ENCODE measurements at places on chromosomes 5 and 9.

- no peak for DNase-seq
These were observed 522.7 kb downstream of the NR2F1-AS1 start for GRCh38 chr5:93058309-93058708.

DNA sequence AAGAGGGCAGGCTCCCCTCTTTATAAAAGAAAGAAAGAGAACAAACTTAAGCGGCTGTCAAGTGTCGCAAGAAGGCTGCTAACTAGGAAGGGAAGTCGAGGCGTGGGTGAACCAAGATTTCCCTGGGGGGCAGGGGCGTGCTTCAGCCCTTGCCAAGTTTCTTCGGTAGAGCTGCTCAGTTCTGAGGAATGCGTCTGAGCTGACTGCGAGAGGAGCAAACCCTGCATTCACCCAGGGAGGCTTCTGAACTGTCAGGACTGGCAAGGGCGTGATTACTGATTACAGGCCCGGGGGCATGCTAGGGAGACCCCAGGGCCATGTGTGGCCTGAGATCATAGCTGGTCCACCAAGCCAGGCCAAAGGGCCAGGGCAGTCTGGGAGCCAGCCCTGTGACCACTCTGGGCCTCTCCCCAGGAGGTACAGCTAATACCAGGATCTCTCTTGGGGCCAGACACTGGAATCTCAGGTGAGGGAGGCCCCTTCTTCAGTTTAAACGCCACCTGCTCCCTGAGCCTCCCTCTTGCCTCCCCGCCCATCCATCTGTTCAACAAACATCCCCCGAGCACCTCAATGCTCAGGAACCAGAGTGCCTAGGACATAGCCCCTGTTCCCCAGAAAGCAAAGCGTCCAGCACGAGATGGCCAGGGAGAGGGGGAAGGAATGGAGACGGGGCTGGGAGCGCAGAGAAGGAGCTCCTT lies 30.9 kb downstream of the SARDH start:
- no peak for DNase-seq

GRCh38 chr5:61251874-61252642 lies 80.0 kb upstream of the ZSWIM6 start:
- no peak for DNase-seq

GRCh38 chr5:89545626-89546025 lies 662.6 kb upstream of the MEF2C start:
- no peak for DNase-seq

DNA sequence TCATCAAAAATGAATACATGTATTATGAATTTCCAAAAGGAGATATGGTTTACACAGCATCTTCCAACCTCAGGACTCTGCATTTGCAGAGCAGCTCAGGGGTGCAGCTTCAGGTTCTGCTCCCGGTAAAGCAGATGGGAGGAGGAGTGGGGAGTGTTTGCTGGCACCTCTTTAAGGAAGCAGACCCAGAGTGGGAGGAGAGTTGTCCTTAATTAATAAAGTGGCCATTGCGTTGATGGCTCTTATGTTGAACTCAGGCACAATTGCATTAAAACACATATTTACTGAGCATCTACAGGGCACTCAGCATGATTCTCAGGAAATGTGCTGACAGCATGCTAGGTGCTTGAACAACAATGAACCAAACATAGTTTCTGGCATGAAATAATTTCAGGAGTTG lies 121.0 kb downstream of the PDZD2 start:
- no peak for DNase-seq

- no peak for DNase-seq
These were observed 21.7 kb downstream of the TTC33 start for GRCh38 chr5:40733879-40734563.

DNA sequence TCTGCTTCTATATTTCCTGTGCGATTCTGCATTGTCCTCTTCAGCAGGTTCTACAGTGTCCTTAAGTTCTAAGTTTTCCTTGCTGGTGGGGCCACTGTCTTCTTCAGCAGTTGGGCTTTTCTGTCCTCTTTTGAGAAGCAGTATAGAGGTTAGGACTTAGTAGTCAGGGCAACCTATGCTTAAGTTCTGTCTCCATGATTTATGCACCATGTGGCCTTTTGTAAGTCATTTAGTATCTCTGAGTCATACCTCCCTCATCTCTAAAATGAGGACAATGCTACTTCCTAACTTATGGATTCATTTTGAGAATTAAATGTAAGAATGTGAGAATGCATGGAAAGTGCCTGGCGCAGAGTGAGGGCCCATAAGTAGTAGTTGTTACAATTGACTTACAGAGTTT lies 46.8 kb downstream of the GRIN3A start:
- DNase-seq: no peak

DNA sequence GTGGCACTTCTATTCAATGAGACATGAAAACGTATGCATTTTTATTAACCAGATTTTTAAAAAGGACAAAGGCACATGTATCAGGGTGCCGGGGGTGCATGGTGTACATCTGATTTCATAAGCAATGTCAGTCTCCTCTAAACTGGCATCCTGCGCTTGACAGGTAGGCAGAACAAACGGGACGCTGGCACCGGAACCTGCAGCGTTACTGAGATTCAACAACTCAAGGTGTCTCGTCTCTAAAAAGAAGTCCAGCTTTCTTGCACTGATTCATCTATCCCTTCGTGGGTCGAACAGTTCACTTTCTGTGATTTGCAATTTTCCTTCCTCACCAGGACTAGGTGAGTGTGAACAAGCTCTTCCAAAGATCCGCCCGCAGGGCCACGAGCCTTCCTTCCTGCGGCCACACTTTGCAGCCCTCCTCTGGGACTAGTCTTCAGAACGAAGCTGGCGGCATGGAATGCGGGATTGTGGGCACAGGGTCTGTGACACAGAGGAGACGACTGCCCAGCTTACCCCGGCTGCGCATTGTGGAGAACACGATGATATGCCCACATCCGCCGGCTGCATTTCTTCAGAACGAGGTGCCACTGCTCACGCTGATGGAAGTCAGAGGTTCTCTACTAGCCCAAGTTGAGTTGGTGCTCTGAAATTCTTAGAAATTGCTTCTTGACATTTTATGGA lies 7.2 kb downstream of the SLC6A3 start:
- no peak for DNase-seq

DNA sequence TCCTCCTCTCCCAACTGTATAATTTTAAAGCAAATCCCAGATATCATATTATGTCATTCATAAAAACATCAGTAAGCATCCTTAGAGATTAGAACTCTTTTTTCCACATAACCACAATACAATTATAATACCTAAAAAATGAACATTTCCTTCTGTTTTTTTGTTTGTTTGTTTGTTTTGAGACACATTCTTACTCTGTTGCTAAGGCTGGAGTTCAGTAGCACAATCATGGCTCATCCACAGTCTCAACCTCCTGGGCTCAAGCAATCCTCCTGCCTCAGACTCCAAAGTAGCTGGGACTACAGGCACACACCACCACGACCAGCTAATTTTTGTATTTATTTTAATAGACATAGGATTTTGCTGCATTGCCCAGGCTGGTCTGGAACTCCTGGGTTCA lies 8.0 kb downstream of the F2R start:
- no peak for DNase-seq

- no peak for DNase-seq
These were observed 498.0 kb downstream of the PRDM9 start for GRCh38 chr5:24005384-24005783.

- no peak for DNase-seq
These were observed 10.3 kb downstream of the PTPA start for GRCh38 chr9:129121483-129121882.

DNA sequence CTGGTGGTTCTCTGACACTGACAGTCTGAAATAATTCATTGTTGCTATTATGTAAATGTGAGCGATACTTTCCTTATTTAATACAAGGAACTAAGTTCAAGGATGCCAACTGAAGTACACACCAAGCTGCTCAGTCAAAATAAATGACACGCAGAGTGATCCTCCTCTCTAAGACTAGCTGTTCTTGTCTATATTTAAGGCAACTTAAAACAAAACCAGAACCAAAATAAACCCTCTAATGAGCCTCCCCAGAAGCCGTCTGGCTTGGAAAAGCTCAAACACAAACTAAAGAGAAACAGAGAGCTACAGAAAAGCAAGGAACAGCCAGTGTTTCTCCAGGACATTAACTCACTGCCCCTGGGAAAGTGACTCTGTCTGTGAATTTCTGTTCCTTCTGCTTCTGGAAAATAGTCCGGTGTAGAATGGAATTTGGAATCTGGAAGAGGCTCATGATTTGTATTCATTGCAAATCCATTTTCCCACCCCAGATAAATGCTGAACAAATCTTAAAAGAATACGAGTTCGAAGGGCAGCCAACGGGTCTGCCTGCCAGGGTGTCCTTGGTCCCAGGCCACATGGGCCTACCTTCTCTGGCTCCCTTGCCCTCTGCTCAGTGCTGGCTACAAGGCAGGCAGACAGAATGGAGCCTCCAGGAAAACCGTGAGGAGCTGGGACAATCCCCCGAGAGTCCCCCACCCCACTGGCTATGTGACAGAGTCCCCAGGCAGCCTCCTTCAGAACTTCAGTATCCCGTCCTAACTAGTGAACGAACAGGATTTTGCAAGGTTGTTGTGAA lies 14.8 kb downstream of the GGTA1 start:
- no peak for DNase-seq

Data from T follicular helper cell (primary cell).